ENCODE measurements at places on chromosomes 1 and 21.
A peak's percentile ranks its signal among the peaks of the same experiment; 100 is the strongest.

GRCh38 chr1:1241588-1242219, 4.8 kb downstream of the C1QTNF12 start:
- DNase-seq = no peak

DNA sequence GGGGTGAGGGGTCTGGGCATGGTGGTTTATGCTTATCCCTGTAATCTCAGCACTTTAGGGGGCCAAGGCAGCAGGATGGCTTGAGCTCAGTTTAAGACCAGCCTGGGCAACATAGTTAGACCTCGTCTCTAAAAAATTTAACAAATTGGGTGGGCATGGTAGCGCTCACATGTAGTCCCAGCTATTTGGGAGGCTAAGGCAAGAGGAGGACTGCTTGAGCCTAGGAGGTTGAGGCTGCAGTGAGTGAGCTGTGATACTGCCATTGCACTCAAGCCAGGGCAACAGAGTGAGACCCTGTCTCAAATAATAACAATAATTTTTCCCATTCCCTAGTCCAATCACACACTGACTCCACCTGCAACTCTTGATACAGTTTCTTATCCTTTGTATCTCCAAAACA, 6.3 kb downstream of the WASF2 start:
- DNase-seq = no peak

DNA sequence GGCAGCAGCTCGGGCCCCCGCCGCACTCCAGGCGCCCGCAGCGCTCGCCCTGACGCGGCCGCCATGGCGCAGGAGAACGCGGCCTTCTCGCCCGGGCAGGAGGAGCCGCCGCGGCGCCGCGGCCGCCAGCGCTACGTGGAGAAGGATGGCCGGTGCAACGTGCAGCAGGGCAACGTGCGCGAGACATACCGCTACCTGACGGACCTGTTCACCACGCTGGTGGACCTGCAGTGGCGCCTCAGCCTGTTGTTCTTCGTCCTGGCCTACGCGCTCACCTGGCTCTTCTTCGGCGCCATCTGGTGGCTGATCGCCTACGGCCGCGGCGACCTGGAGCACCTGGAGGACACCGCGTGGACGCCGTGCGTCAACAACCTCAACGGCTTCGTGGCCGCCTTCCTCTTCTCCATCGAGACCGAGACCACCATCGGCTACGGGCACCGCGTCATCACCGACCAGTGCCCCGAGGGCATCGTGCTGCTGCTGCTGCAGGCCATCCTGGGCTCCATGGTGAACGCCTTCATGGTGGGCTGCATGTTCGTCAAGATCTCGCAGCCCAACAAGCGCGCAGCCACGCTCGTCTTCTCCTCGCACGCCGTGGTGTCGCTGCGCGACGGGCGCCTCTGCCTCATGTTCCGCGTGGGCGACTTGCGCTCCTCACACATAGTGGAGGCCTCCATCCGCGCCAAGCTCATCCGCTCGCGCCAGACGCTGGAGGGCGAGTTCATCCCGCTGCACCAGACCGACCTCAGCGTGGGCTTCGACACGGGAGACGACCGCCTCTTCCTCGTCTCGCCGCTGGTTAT, 2.8 kb downstream of the KCNJ9 start:
- peak; percentile 42 for DNase-seq

DNA sequence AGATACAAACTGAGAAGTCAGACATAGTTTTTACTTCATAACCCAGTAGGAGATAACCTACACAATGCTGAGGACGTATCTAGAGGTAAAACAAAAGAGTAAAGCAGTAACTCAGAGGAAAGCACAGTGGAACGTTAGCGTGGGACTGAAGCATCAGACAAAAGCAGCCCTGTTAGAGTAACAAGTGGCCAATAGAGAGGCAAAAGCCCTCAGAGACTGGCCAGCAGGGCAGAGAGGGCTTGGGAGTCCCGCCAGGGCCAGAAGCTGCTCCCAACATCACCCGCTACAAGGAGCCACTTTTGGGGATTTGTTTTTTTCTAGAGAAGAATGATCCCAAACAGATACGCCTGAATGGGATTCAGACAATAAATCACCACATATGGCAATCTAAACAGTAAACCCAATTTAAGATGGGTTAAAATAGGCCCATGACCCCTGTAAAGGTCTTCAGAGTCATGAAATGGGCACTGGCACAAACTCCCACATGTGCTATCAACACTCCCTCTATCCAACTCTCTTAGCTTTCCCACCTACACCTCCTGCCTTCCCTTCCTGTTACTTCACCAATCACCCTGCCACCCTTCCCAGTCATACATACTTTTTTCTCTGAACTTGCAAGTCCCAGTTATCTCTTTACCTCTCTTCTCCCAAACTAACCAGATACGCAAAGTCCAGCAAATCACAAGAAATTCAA, 17.2 kb downstream of the TADA1 start:
- DNase-seq = no peak

GRCh38 chr1:6003568-6004411, 11.6 kb upstream of the NPHP4 start:
- no peak for DNase-seq
